ENCODE measurements at places on chromosomes 12 and 14. TPM values are rescaled to one million over a fixed set of nuclear protein-coding genes. Genes with fewer than 3 reads are reported as not detected.

DNA sequence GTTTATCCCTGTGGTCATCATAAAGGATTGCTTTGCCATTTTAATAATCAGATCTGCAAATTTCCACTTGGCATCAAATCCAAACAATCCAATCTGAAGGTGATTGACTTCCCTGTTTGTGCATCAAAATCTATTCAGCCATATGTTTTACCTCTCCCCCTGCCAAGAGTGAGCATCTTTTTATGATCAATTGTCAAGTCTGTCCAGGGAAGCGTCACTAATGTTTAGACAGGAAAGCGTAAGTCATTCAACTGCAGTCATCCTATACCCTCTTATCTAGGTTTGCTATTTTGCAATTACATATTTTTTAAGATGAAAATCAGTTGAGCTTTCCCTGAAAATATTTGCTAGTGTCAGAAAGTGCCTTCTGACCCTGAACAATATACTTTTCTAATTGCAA, 1224.1 kb upstream of the SEL1L start:
- H3K27ac ChIP-seq: no peak overlapping the region
- H3K4me3 ChIP-seq: no peak overlapping the region
- H3K27me3 ChIP-seq: no peaks in the 10 kb centered on the region
- H3K36me3 ChIP-seq: no peaks in the 10 kb centered on the region
- H3K4me1 ChIP-seq: no peaks in the 10 kb centered on the region

GRCh38 chr14:100889641-100890040, 13.9 kb downstream of the RTL1 start:
- H3K4me3 ChIP-seq: no peak overlapping the region
- no peaks in the 10 kb centered on the region for H3K27me3 ChIP-seq
- H3K27ac ChIP-seq: no peak overlapping the region
- H3K4me1 ChIP-seq: peaks cover 8% of the 10 kb centered on the region
- peaks cover 29% of the 10 kb centered on the region for H3K36me3 ChIP-seq
- no peak for DNase-seq

DNA sequence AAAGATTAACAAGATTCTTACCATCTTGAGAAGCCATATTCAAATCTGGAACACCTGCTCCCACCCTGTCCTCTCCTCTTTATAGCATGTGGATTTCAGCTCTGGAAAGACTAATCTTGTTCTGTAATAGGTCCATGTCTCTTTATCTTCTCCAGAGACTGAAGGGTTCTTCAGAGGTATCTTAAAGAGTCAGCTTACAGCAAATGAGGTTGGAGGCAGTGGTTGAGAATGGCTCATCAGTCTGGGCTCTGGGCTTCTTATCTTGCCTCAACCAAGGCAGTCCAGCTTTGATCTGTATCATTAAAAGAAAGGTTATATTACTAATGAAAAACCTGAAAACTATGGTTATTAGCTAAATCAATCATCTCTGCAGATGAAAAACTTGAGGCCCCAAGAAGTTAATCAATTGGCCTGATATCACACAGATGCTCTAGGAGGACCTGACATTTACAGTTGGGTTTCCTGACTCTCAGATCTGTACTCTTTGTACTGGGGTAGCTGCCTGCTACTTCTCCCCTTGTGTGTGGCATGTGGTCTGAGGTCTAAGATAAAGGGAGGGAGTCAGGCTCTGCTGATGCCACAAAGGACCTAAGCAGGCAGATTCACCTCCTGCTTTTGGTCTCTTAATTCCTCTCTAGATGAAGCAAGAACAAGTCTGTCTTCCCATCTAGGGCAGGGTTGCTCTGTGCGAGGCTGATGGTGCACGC, 1.7 kb upstream of the AKAP6 start:
- H3K36me3 ChIP-seq: no peaks in the 10 kb centered on the region
- H3K27me3 ChIP-seq: no peaks in the 10 kb centered on the region
- H3K27ac ChIP-seq: no peak overlapping the region
- DNase-seq: no peak

DNA sequence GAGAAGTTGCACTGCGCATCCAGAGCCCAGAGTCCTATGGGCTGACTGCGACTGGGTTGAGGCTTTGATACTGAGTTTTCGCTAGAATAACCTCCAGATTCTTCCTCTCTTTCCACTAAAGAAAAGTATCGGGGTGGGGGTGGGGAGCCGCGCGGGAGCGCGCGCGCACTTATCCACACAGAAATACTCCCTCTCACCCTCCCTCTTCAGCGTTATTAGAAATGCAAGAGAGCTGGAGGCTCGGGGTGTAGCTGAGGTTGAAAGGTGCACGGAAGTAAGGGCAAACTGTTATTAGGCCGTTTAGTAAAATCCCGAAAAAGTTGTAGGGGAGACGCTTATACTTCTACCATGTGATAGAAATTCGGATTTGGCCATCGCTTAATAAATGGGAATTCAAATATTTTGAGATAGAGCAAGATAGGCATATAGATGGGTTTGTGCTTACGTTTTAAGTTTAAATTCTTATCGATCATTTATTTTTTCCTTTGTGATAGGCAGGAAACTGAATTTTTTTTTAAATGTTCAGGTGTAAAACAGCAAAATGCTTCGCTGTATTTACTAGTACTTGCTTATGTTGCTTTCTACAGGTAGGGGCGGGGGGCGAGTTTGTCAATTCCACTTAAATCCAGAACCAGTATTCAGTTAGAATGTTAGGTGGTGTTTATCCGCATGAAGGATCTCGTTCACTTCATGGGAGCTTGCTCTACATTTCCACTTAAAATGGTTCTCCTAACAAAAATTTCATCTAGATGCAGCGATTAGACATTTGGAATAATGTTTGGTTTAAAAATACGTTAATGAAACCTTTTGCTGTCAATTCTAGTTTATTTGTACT, 1.1 kb downstream of the ARHGAP5 start:
- H3K4me1 ChIP-seq: peaks cover 8% of the 10 kb centered on the region
- H3K27me3 ChIP-seq: no peaks in the 10 kb centered on the region
- H3K4me3 ChIP-seq: peak overlapping the region; percentile 94
- peak; percentile 36 for DNase-seq

- no peaks in the 10 kb centered on the region for H3K27me3 ChIP-seq
- no peaks in the 10 kb centered on the region for H3K4me1 ChIP-seq
- no peak overlapping the region for H3K4me3 ChIP-seq
- no peaks in the 10 kb centered on the region for H3K36me3 ChIP-seq
- no peak for DNase-seq
- no peak overlapping the region for H3K27ac ChIP-seq
Observed at GRCh38 chr14:49920935-49921334, 28.1 kb downstream of the ARF6 start.

The CIROP gene
- total RNA-seq: 0.61 TPM

The RND1 gene
- 15.1 TPM for total RNA-seq

DNA sequence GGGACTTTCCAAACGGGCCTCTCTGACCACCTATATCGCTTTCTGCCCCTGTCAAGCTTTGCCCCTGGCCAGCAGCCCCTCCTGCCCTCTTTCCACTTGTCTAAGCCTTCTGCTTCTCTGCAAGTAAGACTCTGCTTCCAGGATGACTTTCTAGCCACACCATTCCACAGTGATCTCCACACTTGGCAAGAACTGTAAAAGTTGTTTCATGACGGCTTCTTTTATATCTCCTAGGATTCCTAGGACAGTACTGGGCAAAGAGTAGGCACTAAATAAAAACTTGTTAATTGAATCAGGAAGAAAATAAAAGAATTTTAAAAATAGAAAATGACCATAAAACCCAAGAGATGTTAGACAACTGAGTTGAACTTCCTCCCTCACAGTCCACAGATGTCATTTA, 1.8 kb upstream of the PTPN21 start:
- H3K27me3 ChIP-seq: no peaks in the 10 kb centered on the region
- no peak overlapping the region for H3K4me3 ChIP-seq
- H3K27ac ChIP-seq: no peak overlapping the region
- no peak for DNase-seq
- no peaks in the 10 kb centered on the region for H3K36me3 ChIP-seq

- H3K4me3 ChIP-seq: no peak overlapping the region
- H3K27me3 ChIP-seq: no peaks in the 10 kb centered on the region
- DNase-seq: peak; percentile 63
- no peak overlapping the region for H3K27ac ChIP-seq
Observed at GRCh38 chr12:132638541-132639408, 20.2 kb downstream of the P2RX2 start.

The RNASE1 gene
- total RNA-seq: 99.1 TPM

DNA sequence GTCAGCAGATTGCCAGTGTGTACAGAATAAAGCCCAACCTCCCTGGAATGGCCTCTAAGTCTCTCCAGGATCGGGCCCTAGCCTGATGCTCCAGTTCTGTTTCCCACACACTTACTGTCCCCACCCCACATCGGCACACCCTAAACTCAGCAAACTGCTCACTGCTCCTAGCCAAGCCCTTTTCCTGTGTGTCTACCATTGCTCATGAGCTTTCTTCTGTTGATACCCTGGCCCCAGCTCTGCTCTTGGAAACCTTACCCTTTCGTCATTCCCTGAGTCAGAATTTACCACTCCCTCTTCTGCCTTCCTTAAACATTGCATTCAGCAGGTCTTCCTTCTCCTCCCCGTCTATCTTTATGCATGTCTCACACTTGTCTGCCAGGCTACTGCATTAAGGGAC, 158.9 kb downstream of the TMX1 start:
- no peaks in the 10 kb centered on the region for H3K36me3 ChIP-seq
- no peak overlapping the region for H3K4me3 ChIP-seq
- no peak overlapping the region for H3K27ac ChIP-seq
- no peaks in the 10 kb centered on the region for H3K27me3 ChIP-seq

The PHETA1 gene
- total RNA-seq: 3.4 TPM

DNA sequence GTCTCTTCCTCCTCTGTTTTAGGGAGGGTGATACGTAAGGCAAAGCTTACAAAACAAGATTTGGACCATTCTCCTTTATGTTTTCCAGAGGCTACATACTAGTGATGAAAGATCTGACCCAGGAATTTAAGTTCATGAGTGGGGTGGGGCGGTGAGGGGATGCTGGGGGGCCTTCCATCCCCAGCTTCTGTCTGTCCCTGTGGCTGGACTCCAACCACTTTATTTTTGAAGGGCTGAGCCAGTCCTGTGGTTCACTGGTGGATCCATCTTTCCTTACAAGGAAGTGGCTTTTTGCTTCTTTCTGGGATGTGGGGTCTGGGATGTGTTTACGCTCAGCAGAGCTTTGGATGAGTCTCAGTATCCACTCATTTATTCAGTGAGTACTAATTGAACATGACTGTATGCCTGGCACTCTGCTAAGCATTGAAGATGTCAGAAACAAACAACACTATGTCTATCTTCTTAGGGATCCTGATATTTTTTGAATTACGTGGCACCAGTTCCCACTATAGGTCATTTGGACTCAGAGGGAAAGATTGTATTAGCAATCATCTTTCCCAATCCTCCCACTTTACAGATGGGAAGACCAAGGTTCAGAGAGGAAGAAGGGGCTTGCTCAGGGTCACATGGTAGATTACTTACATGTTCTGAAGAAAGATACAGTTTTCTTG, 291.8 kb upstream of the TBX3 start:
- no peak overlapping the region for H3K27ac ChIP-seq
- no peak for DNase-seq
- H3K4me1 ChIP-seq: no peaks in the 10 kb centered on the region
- H3K4me3 ChIP-seq: no peak overlapping the region

The CLEC2D gene
- 11.1 TPM for total RNA-seq

The KRT81 gene
- not detected for total RNA-seq

- no peak overlapping the region for H3K4me3 ChIP-seq
- DNase-seq: no peak
- H3K36me3 ChIP-seq: no peaks in the 10 kb centered on the region
- no peaks in the 10 kb centered on the region for H3K27me3 ChIP-seq
- H3K27ac ChIP-seq: no peak overlapping the region
Observed at GRCh38 chr12:51335931-51336330, 10.5 kb downstream of the CELA1 start.

GRCh38 chr14:50594577-50595316, 34.8 kb downstream of the ATL1 start:
- no peaks in the 10 kb centered on the region for H3K27me3 ChIP-seq
- no peak overlapping the region for H3K27ac ChIP-seq
- H3K4me1 ChIP-seq: no peaks in the 10 kb centered on the region
- no peak for DNase-seq

- no peak overlapping the region for H3K27ac ChIP-seq
- no peak for DNase-seq
- no peaks in the 10 kb centered on the region for H3K4me1 ChIP-seq
- H3K36me3 ChIP-seq: no peaks in the 10 kb centered on the region
- no peaks in the 10 kb centered on the region for H3K27me3 ChIP-seq
Observed at GRCh38 chr12:1552911-1553491, 41.4 kb downstream of the FBXL14 start.

DNA sequence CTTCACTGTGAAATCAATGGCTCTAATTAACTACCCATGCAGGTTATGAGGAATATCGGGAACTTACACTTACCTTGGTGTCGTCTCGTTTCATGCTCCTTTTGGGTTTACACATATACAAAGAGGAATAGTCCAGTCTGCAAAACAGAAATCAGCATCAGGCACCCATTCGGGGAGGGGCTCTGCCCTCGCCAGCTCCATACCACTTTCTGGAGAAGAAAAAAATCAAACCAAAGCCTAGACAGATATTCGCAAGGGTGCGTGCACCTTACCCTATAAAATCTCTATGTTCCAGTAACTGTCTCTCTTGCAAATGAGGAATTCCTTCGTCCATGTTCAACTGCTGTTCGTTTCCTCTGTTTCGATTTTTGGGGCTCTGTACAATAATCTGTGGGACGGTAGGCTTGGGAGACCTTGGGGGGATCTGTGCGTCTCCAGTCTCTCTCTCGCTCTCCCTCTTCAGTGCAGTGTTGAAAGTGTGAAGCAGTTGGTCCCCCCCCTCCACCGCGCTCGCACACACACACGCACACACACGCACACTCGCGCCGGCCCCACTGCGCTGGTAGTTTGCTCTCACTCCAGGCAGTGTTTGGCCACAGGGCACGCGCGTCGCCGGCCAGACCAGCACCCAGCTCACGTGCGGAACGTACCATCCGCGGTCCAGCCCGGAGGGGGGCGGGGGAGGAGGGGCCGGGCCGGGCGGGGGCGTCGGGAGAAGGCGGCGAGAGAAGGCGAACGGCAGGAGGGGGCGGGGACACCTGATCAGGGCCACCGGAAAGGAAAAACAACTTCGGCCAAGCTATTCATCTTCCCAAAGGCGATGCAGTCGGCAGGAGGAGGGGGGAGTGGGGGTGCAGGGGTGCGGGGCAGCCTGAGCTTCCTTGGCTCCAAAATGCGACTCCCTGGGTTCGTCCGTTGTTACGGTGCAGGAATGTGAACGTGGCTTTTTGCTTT, at the start of gene BHLHE41:
TSS of gene BHLHE41 (minus strand) at position 592 of the 954 bp plus-strand sequence. CDS start at position 334, 258 bp downstream.
- DNase-seq: peak; percentile 65
- H3K36me3 ChIP-seq: no peaks in the 10 kb centered on the region
- H3K4me3 ChIP-seq: peak within 1 kb of the TSS; percentile 73
- peaks cover 5% of the 10 kb centered on the region for H3K27me3 ChIP-seq
- H3K4me1 ChIP-seq: peaks cover 7% of the 10 kb centered on the region

DNA sequence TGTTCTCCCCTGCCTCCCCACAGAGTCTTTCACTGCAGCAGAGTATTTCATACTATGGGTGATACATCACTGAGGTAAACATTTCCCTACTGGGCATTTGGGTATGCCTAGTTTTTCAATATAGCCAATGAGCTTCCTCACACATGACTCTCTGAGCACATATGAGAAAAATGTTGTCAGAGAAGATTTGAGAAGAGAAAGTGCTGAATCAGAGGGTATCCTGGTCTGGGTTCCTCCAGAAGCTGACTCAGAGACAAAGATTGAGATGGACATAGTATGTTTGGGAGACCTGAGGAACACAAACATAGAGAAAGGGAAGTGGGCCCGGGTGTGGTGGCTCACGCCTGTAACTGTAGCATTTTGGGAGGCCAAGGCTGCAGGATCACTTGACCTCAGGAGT, 12.6 kb downstream of the SLC8B1 start:
- no peak overlapping the region for H3K4me3 ChIP-seq
- DNase-seq: no peak
- H3K27me3 ChIP-seq: no peaks in the 10 kb centered on the region

The KLRK1 gene
- total RNA-seq: 4.6 TPM

All from spinal cord (tissue), 10 donors.